Panc1 (cell line): ENCODE measurements at places on chromosomes 16 and 17. TPM values are rescaled to one million over a fixed set of nuclear protein-coding genes. Genes with fewer than 3 reads are reported as not detected.

DNA sequence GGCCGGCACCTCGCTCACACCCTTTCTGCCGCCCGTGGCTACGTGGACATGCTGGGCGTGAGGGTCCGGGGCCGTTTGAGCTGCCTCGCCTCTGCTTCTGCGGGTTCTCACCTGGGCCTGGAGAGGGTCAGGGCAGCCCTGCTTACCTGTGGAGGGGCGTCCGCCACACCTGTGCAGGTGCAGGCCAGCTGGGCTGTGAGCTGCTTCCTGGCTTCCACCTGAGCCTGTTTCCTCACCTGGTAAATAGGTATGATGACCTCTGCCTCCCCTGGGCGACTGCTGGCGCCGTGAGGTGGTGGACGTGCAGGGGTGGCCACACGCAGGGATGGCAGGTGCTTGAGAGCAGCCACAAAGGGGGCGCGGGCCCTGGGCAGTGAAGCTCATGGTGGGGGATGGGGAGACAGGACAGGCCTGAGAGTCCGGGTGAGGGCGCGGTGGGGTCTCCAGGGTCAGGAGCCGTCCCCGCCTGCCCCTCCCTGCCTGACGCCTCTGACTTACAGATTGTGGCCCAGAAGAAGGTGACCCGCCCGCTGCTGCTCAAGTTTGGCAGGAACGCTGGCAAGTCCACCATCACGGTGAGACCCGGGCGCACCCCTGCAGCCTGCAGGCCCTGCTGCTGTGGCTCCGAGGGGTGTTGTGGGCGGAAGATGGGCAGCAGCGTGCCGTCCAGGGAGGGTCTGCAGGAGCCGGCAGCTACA, 7.8 kb downstream of the CPNE7 start:
- no peak for DNase-seq
- H3K36me3 ChIP-seq: no peaks in the 10 kb centered on the region
- H3K4me1 ChIP-seq: peaks cover 11% of the 10 kb centered on the region
- no peak overlapping the region for H3K4me3 ChIP-seq

- no peaks in the 10 kb centered on the region for H3K4me1 ChIP-seq
- H3K27ac ChIP-seq: no peak overlapping the region
- H3K27me3 ChIP-seq: no peaks in the 10 kb centered on the region
- DNase-seq: no peak
- no peak overlapping the region for H3K4me3 ChIP-seq
Observed at GRCh38 chr17:13879961-13880466, 189.3 kb upstream of the COX10 start.

GRCh38 chr17:6299275-6299674, 135.6 kb downstream of the AIPL1 start:
- H3K4me1 ChIP-seq: no peaks in the 10 kb centered on the region
- H3K27ac ChIP-seq: no peak overlapping the region
- no peak overlapping the region for H3K4me3 ChIP-seq
- H3K36me3 ChIP-seq: no peaks in the 10 kb centered on the region
- DNase-seq: no peak

DNA sequence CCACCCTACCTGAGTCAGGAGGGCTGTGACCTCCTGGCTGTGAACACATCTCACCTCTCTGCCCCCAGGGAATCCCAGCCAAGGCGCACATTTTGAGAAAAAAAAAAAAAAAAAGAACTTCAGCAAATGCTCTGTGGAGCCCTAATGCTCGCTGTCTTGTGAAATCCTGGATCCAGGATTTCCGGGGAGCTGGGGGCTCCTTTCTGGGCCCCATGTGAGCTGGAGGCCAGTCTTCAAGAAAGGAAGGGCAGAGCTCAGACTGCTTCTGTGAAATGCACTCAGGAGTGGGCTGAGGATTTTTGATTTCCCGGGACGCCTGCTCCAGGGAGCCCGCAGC, 36.0 kb upstream of the EMP2 start:
- H3K27ac ChIP-seq: no peak overlapping the region
- H3K36me3 ChIP-seq: no peaks in the 10 kb centered on the region
- peaks cover 4% of the 10 kb centered on the region; the same call in 1 of the 2 replicates for H3K4me1 ChIP-seq
- H3K4me3 ChIP-seq: no peak overlapping the region
- no peak for DNase-seq
- no peaks in the 10 kb centered on the region for H3K27me3 ChIP-seq

DNA sequence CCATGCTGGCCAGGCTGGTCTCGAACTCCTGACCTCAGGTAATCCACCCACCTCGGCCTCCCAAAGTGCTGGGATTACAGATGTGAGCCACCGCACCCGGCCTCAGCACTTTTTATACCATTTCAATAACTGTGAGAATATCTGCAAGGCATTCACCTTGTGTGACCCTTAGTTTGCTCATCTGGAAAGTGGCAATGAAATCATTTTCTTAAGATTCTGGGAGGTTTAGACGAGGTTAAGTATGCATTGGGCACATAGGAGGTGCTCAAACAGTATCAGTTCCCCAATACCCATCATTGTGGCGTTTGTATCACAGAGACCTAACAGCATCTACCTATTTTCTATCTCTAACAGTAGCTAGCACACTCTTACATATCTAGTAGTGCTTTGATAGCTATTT, 481.9 kb upstream of the ERCC4 start:
- no peaks in the 10 kb centered on the region for H3K36me3 ChIP-seq
- H3K4me3 ChIP-seq: no peak overlapping the region
- no peaks in the 10 kb centered on the region for H3K4me1 ChIP-seq

DNA sequence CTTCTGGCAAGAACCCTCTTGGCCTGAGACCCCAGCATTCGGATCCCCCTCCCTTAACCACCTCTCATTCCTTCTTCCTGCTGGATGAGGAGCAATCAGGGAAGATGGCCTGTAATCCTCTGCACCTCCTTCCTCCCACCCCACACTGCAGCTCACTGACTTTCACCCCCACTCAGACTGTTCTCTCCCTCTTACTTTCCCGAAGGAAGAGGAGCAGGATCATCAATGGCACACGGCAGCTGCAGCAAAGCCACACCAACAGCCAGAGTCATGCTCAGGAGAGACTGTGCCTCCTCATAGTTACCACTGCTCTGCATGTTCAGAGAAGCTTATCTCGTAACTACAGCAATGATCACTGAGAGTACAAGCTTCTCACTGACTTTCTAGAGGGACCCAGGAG, 10.1 kb upstream of the TMEM101 start:
- H3K27ac ChIP-seq: no peak overlapping the region
- DNase-seq: no peak
- no peak overlapping the region for H3K4me3 ChIP-seq
- no peaks in the 10 kb centered on the region for H3K36me3 ChIP-seq
- H3K27me3 ChIP-seq: no peaks in the 10 kb centered on the region

GRCh38 chr17:43591779-43592562, 45.8 kb upstream of the ETV4 start:
- peaks cover 15% of the 10 kb centered on the region for H3K4me1 ChIP-seq
- DNase-seq: no peak
- H3K36me3 ChIP-seq: no peaks in the 10 kb centered on the region
- no peak overlapping the region for H3K4me3 ChIP-seq
- H3K27me3 ChIP-seq: no peaks in the 10 kb centered on the region

Gene ACSF3
- 30.8 TPM for total RNA-seq

Gene TNFRSF17
- not detected for total RNA-seq

Gene CHRNE
- 0.13 TPM for total RNA-seq

Gene TPPP3
- 0.95 TPM for total RNA-seq
